ENCODE measurements at places on chromosomes 4 and X. TPM values are rescaled to one million over a fixed set of nuclear protein-coding genes. Genes with fewer than 3 reads are reported as not detected.

The KLB gene
- total RNA-seq, result not detected

DNA sequence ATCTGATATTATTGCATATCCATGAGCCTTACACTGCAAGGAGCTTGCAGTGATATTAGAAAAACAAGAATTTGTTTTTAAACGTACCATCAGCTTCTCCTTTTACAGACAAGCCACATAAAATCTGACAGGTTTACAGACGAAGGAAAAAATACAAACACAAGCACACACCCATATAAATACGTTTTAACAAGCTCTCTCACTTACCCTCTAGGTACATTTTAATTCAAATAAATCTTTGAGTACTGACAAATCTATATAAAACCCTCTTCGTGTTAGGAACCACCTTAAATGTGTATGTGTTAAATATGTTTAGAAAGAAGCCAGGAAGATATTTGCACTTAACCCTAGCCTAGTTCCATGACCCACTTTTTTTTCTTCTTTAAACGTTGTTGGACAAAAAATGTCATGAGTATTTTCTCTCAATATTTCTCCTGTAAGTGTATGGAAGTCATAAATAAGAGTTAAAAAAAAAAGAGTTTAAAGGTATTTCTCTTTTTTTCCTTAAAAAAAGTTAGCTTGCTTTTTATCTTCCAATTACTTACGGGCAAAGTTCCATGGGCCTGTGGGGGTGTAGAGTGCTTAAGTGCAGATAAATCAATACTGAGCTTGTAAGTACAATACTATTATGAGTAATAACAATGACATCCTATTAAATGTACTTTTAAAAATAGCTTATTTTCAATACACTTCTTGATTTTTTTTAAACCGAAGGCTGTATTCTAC, 1.5 kb downstream of the ARAP2 start:
- no peak overlapping the region for H3K27ac ChIP-seq
- peak overlapping the region; percentile 80 for H3K4me3 ChIP-seq

- DNase-seq, result no peak
- H3K4me1 ChIP-seq, result no peaks in the 10 kb centered on the region
- H3K4me3 ChIP-seq, result no peak within 1 kb of the TSS
- no peak within 1 kb of the TSS for H3K27ac ChIP-seq
- peaks cover 27% of the 10 kb centered on the region for H3K27me3 ChIP-seq
Measured at GRCh38 chrX:114583646-114584374, at the start of gene HTR2C. HTR2C (plus strand) TSS chrX:114584086; CDS start chrX:114726937, 142,851 bp downstream.

DNA sequence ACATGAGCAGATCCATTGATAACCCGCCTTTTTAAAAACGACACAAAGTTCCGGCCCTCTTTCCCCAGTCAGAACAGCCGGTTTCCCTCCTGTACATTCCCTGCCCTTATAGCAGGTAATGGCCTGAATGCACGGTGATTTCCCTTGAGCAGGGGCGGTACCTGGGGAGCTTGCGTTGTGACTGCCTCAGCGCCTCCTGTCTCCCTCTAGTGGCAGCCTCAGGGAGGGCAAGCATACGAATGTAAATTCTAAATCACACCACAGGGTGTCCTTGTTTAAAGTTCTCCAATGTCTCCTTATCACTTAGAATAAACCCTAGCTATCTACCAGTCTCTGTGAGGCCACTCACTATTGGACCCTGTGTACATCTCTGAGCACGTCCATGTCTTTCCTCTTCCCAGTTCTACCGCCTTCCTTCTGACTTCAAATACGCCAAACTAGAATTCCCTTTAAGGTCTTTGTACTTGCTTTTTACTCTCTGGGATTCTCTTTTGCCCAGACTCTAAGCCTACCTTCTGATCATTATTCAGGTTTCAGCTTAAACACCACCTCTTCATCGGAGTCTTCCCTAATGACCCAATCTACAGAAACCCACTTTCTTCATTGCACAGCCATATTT, 18.4 kb upstream of the LDB2 start:
- H3K4me3 ChIP-seq, result no peak overlapping the region
- H3K4me1 ChIP-seq, result no peaks in the 10 kb centered on the region
- 0 out of 2 replicates have a peak, but pooled peaks cover 6% of the 10 kb centered on the region for H3K27me3 ChIP-seq
- H3K27ac ChIP-seq, result no peak overlapping the region
- DNase-seq, result peak; percentile 79
- no peaks in the 10 kb centered on the region for H3K36me3 ChIP-seq

DNA sequence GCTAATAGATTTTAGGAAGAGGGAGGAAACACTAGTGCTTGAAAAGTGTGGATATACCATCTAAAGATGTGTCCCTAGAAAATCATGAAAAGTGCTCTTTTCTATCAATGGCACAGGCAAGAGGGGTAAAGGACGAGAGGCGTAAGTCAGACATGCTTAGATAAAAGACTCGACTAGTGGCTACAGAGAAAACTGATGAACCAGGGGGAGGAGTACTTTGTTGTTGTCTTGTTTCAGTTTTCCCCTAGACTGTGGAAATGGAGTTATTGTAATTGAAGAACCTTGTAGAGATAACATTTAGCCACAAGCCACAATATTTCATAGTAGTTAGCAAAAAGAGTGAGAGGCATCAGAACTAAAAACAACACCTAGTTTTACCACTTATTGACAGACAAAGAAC, 21.4 kb downstream of the GALNTL6 start:
- no peaks in the 10 kb centered on the region for H3K4me1 ChIP-seq
- no peak overlapping the region for H3K4me3 ChIP-seq
- no peaks in the 10 kb centered on the region for H3K36me3 ChIP-seq
- no peak overlapping the region for H3K27ac ChIP-seq
- DNase-seq, result no peak
- H3K27me3 ChIP-seq, result no peaks in the 10 kb centered on the region

The TKTL2 gene
- total RNA-seq, result not detected

The RASL11B gene
- 0.07 TPM for total RNA-seq

DNA sequence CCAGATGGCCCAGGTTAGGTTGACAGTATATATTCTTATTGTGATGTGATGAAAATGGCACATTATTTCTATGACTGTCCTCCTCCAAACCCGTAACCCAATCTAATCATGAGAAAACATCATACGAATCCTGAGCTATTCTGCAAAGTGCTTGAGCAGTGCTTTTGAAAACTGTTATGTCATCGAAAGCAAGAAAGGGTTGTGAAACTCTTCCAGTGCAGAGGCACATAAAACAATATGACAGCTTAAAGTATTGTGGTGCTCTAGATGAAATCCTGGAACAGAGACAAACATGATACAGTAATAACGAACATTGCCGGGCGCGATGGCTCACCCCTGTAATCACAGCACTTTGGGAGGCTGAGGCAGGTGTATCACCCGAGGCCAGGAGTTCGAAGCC, 1648.0 kb downstream of the STIM2 start:
- no peaks in the 10 kb centered on the region for H3K4me1 ChIP-seq
- no peaks in the 10 kb centered on the region for H3K36me3 ChIP-seq
- H3K4me3 ChIP-seq, result no peak overlapping the region
- H3K27me3 ChIP-seq, result no peaks in the 10 kb centered on the region
